Substantia nigra (tissue), 51 donors: ENCODE measurements at places on chromosomes 1 and 21.

DNA sequence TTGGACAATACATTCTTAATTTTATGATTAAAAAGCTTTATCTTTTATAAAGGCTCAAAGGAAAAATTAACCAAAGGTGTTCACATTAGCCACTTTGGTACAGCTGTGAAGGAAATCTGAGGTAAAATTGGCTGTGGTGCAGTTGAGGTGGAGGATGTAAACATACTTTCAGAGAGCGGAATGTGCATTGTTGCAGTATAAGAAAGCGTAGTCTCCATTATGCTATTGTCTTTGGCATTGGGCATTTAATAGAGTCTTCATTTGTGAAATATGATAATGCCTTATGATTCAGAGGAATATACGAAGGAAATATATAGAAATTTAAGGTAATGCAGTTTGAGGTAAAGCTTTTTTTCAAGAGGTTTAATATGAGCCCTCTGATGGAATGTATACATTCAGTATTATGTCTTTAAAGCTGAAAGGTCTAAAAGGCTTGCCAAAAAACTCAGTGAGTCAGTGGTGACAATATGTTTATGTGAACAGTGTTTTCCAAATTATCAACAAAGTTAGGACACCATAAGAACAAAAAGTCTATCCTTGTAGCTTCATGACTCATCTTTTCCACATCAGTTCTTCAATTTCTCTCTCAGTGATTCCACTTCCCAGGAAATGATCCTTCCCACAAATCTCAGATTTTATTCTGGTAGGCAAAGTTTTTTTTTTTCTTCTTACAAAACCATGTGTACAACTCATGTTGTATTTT is 26.9 kb upstream of the DDR2 start:
- no peak for DNase-seq

- DNase-seq = no peak
These were observed 37.9 kb upstream of the TSPEAR start for GRCh38 chr21:44749116-44749758.

GRCh38 chr1:199109160-199109559 is 470.3 kb downstream of the PTPRC start:
- DNase-seq = no peak

DNA sequence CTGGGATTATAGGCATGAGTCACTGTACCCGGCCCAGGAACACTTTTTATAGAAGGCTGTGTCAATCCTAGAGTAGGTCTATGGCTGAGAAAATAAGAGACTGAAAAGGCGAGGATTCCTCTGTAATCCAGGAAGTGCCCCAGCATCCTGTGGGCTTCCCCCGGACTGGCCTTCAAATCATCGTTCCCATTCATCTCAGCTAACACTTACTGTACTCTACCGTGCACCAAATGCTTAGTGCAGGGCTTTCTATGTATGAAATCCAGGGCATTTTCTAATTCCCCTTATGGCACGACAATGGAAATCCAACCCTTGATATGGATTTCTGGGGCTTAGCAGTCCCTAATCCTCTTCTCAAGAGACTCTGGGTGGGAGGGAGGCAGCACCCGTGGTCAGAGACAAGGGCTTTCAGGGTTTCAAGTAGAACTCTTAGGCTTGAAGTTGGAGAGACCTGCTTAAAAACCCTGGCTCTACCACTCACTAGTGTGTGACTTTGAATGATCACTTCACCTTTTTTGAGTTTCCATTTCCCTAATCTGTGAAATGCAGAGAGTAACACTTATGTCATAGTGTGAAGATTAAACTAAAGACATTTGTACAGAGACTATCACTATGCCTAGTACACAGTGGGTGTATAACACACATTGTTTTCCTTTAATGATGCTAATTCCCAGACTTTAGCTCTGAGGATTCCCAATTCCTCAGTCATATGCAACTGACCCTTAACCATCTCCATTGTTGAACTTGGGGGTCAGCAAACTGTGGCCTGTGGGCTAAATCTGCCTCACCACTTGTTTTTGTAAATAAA is 20.3 kb downstream of the MECR start:
- DNase-seq = no peak

GRCh38 chr1:61356995-61357394 is 274.6 kb downstream of the NFIA start:
- no peak for DNase-seq

- DNase-seq = no peak
These were observed 248.7 kb upstream of the CXADR start for GRCh38 chr21:17264182-17264581.

DNA sequence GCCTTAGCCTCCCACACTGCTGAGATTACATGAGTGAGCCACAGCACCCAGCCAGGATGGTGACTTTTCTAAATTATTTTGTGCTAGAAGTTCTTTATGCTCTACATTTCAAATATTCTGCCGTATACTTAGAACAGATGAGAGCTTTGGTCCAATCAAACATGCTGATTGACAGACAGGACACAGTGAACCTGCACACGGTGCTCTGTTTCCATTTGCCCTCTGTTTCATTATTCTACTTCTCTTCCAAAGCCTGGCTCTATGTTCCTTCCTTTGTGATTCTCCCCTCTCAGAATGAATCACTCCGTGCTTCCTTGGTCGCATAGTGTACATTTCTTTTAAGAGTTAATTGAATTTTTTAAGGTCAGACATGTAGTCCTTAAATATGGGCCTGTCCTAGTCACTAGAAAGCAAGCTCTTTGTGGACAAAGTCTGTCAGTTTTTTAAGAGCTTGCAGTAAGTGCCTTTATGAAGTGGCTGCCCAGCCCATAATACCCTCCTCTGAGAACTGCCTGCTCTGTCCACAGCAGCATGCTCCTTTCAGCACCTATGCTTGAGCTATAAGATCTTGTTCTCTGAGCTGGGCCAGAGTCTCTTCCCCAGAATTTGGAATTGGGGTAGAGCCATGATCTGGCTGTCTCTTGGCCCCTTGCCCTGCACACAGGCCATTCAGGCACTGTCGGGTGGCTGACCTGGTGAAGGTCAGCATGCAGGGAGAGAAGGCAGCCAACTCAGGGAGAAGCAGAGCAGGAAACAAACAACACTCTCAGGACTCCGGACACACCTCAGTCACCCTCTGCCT is 66.8 kb upstream of the SLC44A3 start:
- DNase-seq = no peak

GRCh38 chr1:207097871-207098324 is 6.1 kb upstream of the C4BPA start:
- no peak for DNase-seq

- DNase-seq = no peak
These were observed 171.4 kb upstream of the ZP4 start for GRCh38 chr1:238061967-238062613.

- DNase-seq = peak; percentile 53
These were observed 102.3 kb upstream of the ZNF648 start for GRCh38 chr1:182163821-182164223.

DNA sequence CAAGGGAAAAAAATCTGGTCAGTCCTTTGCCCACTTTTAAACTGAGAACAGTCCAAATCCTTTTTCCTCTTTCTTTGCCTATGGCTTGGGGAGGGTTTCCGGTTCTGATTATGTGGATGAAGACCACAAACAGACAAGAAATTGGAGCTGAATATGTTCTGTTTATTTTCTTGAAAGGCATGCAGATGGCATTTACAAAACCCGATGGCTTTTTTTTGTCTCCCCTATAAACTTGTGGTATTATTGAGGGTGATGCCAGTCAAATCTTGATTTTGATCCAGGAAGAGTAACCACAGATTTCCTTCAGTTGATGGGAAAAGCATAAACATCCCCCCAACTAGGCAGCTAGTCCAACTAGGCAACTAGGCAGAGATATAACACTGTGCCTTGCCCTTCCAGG is 38.9 kb downstream of the PLPP3 start:
- DNase-seq = no peak

DNA sequence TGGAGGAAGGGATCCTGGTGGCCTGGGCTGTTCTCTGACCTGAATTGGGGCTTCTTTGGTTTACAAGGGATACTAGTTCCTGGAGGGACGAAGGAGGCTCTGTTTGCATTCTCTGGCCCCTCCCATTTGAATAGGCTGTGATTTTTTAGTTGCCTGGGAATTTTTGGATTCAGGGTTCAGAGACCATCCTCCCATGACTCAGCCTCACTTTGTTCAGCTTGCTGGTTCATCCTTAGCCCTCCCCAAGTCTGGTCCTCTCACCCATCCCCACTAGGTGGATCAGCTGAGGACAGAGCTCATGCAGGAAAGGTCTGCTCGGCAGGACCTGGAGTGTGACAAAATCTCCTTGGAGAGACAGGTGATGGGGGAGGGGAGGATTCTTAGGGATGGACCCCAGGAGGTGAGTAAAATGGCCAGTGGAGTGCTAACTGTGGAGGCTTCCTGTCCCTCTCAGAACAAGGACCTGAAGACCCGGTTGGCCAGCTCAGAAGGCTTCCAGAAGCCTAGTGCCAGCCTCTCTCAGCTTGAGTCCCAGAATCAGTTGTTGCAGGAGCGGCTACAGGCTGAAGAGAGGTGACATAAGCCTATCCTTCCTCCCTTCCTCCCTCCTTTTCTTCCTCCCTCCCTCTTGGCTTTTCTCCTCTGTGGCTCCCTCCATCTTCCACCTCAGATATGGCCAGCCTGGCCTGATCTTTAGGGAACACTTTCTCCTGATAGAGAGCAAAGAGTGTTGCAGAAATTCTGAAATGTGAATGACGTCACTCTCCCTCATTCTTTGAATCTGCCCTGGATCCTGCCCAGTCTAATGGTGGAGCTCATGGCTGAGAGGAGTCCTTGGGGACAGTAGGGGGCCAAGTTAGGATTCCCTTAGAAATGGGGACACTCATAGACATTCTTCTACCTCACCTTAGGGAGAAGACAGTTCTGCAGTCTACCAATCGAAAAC is 4.5 kb upstream of the TUFT1 start:
- no peak for DNase-seq

DNA sequence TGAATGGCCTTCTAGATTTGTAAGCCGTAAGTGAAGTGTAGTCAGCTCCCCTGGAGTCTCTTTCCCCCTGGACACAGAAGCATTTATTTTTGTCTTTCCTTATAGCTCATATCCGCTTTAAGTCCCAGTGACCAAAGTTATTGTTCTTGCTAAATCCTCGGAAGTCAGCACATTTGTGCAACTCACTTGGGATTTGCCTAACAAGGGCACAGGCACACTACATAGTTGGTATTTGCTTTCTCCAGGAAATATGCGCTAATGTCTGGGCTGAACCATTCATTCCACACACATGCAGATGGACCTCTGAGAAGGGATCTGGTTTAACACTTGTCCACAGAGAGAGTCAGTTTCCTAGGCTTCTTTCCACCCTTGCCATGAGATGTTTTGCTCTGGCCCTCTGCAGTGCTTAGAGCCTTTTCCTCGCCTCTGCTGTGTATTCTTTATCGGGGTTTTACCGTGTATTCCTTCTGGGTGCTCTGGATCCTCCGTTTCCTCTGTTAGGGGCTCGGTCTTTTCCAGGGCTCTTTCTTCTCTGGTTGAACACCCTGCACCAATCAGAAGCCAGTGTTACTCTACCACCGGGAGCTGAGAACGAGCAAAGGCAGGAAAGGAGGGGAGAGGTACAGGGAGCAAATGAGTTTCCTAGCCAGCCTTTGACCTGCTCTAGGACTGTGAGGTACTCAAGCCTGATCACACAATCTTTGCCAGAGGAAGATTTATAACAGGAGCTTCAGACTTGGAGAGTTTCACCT is 72.4 kb downstream of the ABCA4 start:
- DNase-seq = no peak

DNA sequence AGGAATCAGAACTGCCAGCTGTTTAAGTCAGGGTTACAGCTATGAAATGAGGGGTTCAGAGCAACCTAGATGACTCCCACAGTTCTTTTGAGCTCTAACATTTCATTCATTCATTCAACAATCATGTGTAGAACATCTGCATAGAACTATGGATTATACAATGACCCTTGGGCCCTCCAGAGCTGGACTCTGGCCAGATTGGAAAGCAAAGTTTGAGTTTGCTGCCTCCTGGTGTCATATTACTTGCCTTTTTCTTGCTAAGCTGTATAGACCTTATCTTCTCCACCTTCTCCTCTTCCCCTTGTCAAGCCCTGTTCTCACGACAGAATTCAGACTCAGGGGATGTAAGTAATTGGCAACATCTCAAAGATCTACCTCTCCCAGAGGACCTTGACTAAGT is 4.0 kb downstream of the CASQ2 start:
- no peak for DNase-seq

GRCh38 chr1:154833841-154834240 is 36.2 kb downstream of the KCNN3 start:
- DNase-seq = no peak

DNA sequence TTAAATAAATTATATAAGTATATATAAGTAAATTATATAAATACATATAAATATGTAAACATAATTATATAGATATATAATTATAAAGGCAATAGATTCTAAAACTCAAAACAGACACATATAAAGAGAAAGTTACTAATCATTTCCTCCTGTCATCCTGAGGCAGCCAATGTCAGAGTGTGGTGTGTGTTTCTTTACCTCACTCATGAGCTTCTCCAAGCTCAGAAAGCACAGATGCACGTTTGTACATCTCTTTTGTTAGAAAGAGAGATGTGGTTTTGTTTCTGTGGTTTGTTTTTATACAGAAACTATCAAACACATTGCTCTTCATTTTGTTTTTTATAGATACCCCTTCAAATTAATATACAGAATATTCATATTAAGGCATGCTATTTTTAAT is 594.8 kb downstream of the USP25 start:
- no peak for DNase-seq

- no peak for DNase-seq
These were observed 83.4 kb downstream of the GREM2 start for GRCh38 chr1:240528591-240528990.

DNA sequence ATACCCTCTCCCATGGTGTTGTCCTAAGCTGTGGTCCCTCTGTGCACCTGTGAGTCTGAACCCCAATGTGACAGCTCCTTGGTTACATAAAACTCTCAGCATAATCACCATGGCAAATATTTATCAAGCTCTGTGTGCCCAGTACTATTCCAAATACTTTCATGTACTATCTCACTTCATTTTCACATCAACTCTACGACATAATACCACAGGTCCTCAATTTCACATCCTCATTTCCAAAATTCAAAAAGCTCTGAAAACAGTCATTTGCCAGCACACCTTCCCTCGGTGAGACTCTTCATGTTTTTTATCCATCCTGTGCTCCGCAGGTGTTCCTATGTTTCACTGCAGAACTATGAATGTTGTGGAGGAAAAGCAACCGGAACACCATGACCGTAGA is 12.4 kb upstream of the CREG1 start:
- DNase-seq = no peak

DNA sequence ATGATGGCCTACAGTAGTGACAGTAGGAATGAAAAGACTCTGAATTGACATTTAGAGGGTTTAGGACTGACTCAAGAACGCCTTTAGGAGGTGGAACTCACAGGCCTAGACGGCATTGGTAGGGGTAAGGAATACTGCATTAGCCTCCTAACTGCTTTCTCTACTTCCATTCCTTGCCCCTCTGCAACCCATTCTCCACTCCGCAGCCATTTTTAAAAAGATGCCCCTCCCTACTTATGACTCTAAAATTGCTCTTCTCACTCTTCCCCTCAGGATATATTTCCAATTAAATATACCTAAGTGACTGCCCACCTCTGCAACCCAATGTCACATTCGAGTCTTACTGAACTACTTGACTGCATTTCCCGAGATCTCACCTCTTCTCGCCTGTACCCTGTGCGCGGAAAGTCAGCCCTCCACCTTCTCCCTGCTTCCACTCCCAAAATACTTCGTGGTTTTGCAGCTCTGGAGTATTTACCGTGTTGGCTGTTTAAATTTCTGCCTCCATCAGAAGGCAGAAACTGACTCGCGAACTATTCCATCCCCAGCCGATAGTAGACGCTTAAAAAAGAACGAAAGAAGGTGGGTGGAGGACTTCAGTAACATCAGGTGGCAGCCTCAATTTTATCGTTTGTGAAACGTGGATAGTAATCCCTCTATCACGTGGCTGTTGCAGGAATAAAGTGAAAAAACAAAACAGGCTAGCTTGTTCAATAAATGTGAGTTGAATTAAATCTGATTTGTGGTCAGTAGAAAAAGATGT is 1.1 kb upstream of the YBX1 start:
- no peak for DNase-seq
